Adipocyte (in vitro differentiated cells): ENCODE measurements at places on chromosomes 5 and 9.

DNA sequence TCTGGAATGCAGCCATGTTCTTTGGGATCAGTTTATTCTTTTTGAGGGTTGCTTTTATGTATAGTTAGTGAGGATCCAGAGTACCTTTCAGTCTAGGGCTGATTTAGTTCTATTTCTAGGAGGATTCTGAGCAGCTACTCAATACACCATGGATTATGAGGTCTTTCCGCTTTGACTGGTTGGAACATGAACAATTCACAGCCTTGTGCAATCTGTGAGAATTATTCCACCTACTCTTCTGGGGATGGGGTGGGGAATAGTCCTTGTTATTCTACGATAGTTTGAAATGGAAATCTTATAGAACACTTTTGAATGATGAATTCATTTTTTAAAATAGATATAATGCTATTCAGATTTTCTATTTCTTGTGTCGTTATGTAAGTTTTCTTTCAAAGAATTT, 212.3 kb upstream of the ARRDC3 start:
- DNase-seq = no peak

GRCh38 chr9:110123341-110124095, 84.4 kb downstream of the C9orf152 start:
- peak; percentile 74 for DNase-seq

DNA sequence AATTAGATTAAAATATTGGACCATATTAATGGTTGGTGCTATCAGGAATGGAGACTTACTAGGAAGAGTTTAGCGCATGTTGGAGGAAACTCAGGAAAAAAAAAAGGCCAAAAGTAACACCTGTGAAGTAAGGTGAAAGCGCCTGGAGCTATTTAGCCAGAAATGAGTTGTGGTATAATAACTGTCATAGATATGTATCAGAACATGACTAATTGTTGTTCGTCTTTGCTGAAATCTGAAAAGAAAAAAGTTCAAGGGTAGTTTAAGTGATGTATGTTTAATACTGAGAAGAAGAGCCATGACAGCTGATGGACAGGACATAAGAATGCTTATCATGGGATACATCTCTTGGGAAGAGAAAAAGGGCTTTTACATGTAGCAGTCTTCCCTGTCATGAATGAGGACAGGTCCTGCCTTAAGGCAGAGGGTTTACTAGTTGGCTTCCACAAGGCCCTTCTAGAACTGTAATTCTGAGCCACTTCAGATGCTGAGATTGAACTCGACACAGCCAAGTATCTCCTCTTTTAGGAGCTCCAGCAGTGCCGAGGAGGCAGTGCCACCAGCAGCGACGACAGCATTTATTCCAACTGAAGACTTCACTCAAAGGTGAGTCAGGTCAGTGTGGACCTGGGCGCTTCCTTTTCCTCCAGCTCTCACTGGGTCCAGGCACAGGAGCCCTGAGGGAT, 940 bp upstream of the CAMK4 start:
- no peak for DNase-seq

- peak; percentile 8 for DNase-seq
These were observed 14.6 kb upstream of the CFAP95 start for GRCh38 chr9:69805962-69806515.

GRCh38 chr9:114008667-114009410, 69.3 kb downstream of the AMBP start:
- no peak for DNase-seq

DNA sequence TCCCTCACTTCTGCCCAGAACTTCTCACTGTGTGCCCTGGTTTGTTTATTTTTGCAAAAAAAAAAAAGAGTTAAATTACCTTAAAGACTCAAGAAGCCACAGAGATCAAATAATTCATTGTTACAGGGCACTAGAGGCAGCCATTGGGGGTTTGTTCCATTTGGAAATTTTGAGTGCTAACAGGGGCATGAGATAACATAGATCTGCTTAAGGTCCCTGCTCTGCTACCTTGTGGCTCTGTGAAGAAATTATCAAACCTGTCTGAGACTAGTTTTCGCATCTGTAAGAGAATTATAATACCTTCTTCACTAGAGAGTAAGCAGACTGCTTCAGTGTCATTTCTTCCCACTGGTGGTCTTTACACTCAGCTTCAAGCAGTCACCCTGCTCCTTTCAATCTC, 394 bp downstream of the TLR4 start:
- no peak for DNase-seq

DNA sequence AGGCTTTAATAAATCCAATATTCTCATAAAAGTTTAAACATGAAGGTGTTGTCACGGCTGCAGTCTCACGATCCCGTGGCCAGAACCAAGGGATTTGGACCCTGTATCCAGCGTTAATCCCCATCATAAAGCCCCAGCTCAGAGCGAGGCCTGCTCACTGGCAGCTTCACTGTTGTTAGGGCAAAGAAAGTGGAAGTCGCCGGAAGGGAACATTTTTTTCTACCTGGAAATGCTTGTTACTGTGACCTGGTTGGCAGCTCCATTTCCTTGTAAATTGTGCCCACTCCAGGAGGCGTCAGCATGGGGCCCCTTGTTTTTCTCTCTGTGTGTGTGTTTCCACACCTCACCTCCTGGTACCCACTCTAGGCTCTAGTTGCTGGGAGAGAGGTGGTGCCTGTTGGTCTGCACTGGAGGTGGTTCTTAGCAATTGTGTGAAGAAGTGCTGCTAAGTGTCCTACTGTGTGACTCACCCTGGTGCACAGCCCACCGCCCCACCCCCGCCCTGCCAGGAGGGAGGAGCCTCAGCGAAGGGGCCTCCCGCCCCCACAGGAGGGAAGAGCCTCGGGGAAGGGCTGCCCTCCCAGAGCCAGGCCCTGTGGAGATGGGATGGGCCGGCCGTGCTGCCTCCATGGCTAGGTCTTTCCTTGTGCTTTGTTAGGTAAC, 105.1 kb downstream of the EHMT1 start:
- peak; percentile 23 for DNase-seq

- DNase-seq = no peak
These were observed 477.4 kb upstream of the ADAMTS16 start for GRCh38 chr5:4662756-4663155.

- no peak for DNase-seq
These were observed 8.4 kb downstream of the IRX2 start for GRCh38 chr5:2742921-2743679.

- no peak for DNase-seq
These were observed 125.8 kb downstream of the ZNF354C start for GRCh38 chr5:179185941-179186411.

DNA sequence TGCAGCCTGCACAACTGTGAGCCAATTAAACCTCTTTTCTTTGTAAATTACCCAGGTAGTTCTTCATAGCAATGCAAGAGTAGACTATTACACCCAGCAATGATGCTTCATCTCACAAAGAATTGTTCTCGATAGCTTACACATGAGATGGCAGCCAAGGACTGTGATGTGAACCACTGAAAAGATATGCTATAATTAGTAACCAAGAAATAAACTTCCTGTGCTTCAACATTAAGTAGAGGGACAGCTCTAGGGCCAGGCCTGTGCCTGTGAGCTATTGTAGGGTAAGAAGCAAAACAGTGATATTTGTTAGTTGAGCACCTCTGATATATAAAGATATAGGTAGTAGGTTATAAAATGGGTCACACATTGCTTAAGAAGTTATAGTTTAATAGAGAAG, 41.8 kb upstream of the DPYSL3 start:
- DNase-seq = no peak

- no peak for DNase-seq
These were observed 17.4 kb downstream of the CNTFR start for GRCh38 chr9:34572092-34572491.

DNA sequence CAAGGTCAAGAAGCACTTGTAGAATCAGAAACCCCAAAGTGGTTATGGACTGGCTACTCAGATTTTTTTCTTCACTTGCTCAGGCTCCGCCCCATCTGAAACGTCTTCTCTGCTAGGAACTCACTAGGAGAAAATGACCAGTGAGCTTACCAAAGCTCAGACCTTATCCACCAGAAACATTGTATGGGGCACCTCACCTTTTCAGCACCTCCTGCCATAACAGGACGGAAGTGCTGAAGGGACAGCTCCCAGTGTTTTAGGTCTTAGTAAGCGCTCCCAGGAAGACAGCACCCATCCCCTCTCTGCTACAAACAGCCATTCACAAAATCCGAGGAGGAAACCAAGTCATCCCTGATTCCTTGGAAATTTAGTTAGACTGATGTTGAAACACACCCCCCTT, 1.2 kb upstream of the GABRA1 start:
- DNase-seq = no peak

GRCh38 chr9:94696545-94696944, 30.0 kb upstream of the AOPEP start:
- DNase-seq = no peak

DNA sequence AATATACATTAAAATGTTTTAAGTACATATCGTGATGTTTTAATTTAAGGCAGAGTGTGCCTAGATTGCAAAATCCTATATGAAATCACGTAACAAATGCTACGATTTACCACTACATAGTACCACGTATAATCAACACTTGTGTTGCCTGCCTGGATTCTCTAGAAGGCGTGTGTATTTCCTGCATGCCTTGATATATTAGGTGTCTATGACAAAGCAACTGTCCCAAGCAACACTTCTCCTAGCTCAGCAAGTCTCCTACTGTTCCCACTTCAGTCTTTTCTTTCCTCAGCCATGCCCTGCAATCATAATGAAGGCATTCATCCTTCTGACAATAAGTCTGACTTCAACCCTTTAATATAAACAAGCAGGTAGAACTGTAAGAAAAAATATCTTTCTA, 89.6 kb downstream of the PTPRD start:
- no peak for DNase-seq

GRCh38 chr9:131733541-131734061, 6.3 kb downstream of the RAPGEF1 start:
- peak; percentile 94 for DNase-seq

- no peak for DNase-seq
These were observed 1.0 kb upstream of the PANK3 start for GRCh38 chr5:168580227-168580508.

DNA sequence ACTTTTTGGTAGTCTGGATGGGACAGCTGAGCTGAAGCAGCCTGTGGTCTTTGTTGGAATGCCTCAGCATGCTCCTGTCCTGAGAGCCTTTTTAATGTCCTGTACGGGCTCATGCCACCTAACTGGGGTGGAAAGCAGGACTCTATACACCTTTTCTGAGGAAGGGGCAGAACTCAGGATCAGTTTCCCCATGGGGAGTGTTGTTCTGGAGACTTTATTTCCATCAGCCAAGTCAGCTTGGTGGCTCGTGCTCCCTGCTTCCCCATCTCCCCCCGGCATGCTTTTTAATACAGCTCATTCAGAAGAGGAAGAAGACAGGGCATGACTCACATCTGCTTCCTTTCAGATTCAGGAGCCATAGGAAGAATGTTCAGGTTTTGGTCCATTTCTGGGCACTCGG, 5.1 kb upstream of the SEPTIN8 start:
- peak; percentile 40 for DNase-seq

DNA sequence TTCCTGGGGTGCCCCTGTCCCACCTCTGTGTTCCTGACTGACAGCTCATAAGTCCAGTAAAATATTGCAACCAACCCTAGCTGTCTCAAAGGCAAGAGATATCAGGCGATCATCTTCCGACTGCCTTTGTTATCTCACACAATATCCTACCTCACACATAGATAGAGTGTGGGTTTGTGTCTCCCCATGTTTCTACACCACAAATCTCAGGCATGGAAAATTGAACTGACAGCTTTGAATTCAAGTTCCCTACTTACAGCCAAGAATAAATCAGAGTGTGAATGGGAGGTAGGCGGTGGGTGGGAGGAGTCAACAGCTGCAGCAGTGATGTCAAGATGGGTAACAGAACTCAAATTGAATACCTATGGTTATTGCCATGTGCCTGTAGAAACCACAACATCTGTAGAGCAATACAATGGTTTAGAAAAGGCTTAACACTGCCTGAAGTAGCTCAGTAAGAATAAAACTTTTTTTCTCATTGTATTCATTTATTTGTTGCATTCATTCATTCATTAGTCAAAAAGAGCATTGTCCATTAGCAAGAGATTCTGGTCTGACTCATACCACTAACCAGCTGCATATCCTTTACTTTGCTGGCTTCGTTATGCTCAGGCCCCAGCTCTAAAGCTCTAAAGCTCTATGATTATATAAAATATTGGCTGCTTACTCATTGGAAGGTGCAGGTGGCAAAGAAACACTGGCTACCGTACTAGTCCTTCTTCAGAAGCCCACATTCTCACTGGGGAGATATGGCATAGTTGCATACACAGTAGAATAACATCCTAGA, 108.2 kb upstream of the DMAC1 start:
- DNase-seq = no peak

- DNase-seq = no peak
These were observed 891.4 kb upstream of the C9orf72 start for GRCh38 chr9:28464481-28465216.

DNA sequence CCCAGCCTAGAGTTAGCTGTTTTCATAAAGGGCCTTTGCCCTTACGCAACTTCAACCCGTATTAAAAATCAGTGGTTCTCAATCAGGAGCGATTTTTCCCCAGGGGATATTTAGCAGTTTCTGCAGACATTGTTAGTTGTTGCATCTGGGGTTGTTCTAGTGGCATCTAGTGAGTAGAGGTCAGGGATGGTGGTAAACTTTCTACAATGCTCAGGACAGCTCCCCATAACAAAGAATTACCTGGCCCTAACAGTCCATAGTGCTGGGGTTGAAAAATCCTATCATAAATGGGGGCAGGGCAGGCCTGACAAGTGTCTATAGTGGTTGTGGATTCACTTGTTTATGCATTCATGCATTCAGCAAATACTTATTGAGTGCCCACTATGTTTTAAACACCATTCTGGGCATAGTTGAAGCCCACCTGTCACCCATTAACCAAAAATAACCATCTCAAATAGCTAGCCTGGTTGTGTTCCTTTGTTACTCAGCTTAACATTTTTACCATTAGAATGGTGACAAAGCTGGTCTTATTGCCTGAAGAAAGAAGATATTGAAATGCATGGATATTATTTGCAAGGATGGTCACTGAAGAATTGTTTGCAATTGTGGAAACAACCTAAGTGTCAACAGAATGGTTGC, 15.9 kb upstream of the FGF1 start:
- no peak for DNase-seq

DNA sequence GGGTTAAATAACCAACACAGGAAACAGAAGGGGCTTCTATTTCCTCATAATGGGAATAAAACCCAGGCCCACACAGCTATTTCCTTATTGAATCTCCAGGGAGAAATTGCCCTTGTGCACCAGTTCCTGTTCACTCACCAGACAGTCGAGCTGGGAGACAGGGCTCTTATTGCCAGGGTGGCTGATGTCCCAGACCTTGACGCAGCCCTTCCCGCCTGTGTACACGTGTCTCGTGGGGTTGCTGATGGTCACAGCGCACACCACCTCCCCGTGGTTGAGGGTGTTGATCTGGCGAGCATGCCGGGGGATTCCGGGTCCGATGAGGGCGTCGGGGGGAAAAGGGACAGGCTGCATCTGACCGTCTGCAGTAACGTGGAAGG, 96.5 kb downstream of the TLE1 start:
- no peak for DNase-seq

- no peak for DNase-seq
These were observed 68.9 kb downstream of the SH3RF2 start for GRCh38 chr5:146005264-146005663.

DNA sequence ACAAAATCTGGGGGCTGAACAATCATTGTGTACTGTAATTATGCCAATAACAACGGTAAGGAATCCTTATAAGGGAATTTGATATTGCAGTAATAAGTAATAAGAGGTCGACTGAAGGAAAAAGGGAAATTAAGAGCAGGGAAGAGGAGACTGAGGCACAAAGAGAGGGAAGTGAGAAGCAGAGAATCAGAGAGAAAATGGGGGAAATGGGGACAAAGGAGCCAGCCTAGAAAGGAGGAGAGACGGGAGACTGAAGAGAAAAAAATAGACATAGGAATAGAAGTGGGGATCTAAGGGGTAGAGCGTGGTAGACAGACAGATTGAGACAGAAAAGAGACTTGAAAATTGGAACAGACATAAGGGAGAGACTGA, 518 bp upstream of the ZNF300 start:
- DNase-seq = no peak

GRCh38 chr5:76471406-76471805, 68.3 kb downstream of the IQGAP2 start:
- DNase-seq = no peak
